ENCODE measurements at places on chromosomes 6 and 20.

- DNase-seq, result peak; percentile 34
These were observed 10.3 kb upstream of the RAD21L1 start for GRCh38 chr20:1215386-1216170.

- DNase-seq, result no peak
These were observed 33.9 kb downstream of the JAG1 start for GRCh38 chr20:10639737-10640556.

DNA sequence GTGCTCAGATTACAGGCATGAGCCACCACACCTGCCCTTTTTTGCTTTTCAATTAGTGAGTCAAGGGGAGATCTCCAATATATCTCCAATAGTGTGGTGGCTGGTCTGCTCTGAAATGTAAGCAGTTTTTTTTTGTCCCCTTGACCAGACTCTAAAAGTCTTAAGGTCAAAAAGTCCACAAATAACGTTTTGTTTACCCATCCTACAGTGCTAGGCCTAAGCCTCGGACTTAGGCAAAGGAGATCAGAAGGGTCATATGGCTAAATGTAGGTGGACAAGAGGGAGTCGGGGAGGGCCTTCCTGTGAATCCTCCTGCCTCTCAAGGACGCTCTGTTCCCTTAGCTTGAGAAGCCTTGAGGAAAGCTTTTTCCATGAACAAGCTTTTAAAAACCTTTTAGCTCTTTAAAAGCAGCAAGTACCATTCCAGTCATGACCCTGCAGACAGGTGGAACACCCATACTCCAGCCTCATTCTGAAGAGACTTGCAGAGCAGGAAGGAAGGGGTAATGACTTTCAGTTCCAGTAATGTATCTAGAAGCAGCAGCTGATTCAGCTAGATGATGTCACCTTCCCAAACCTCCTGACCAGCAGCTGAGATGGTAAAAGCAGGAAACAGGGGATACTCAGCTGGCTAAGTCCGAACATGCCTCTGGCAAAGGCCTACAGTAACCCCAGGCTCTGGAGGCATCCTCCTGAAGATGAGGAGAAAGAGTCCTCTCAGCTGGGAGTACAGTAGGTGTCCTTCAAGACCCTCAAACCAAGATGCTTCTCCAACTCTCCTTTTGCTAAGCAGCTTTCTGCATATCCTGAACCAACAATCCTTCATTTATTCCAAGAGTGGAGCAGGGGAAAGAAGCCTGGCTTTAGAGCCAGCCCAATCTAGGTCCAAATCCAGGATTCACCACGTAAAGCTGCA is 23.6 kb downstream of the BCL2L1 start:
- DNase-seq, result no peak

- DNase-seq, result no peak
These were observed 2.4 kb downstream of the DYNLT1 start for GRCh38 chr6:158642097-158642601.

DNA sequence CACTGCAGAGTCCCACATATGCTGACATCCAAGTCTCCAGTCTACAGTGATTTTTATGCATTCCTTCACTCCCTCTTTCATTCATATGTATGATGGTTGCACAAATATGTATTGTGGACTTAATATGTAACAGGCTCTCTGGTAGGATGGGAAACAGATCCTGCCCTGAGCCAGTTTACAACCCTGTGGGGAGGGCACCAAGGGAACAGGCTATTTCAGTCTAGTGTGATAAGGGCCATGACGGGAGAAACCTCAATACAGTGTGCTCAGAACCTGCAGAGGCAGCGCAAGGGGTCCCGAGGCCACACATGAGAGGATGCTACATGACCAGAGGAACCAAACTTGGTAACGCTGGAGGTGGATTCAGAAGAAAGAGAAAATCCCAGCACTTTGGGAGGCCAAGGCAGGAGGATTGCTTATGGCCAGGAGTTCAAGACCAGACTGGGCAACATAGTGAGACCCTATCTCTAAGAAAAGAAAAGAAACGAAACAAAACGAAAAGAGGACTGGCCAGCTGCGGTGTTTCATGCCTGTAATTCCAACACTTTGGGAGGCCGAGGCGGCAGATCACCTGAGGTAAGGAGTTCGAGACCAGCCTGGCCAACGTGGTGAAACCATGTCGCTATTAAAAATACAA is 249.8 kb upstream of the JARID2 start:
- DNase-seq, result no peak

Measured in CD4-positive, alpha-beta T cell treated with Interleukin-17A for 1 hour (primary cell).